Activated CD4-positive, alpha-beta memory T cell treated with anti-CD3 and anti-CD28 coated beads for 36 hours (primary cell): ENCODE measurements at places on chromosomes 2 and 18. TPM values are rescaled to one million over a fixed set of nuclear protein-coding genes. Genes with fewer than 3 reads are reported as not detected.

LDLRAD4 gene
- 28.4 TPM for total RNA-seq

DNA sequence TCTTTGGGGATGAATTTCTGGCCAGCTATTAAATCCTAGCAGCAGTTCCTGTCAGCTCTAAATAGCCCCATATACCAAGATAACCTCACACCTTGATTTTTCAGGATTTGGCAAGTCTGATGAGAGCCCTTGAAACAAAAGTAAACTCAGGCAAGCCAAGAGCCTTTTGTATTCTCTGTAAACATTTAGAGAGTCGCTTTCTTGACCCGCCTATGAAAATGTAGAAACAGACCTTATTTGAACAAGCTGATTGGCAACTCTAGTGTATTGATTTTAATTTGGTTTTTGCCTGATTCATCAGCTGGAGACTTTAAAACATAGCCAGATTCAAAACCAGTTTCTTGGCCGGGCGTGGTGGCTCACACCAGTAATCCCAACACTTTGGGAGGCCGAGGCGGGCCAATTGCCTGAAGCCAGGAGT, 43.4 kb downstream of the CABLES1 start:
- no peaks in the 10 kb centered on the region for H3K27me3 ChIP-seq
- no peak overlapping the region for H3K27ac ChIP-seq
- H3K4me1 ChIP-seq = peaks cover 4% of the 10 kb centered on the region
- no peak overlapping the region for H3K4me3 ChIP-seq
- no peaks in the 10 kb centered on the region for H3K36me3 ChIP-seq

GRCh38 chr2:52676056-52676455, 1091.5 kb upstream of the CHAC2 start:
- H3K4me1 ChIP-seq = no peaks in the 10 kb centered on the region
- H3K4me3 ChIP-seq = no peak overlapping the region
- H3K27me3 ChIP-seq = no peaks in the 10 kb centered on the region

- no peak overlapping the region for H3K27ac ChIP-seq
- H3K4me1 ChIP-seq = peaks cover 6% of the 10 kb centered on the region
- peaks cover 2% of the 10 kb centered on the region for H3K27me3 ChIP-seq
- H3K36me3 ChIP-seq = no peaks in the 10 kb centered on the region
- H3K4me3 ChIP-seq = no peak overlapping the region
- DNase-seq = no peak
These were observed 64.2 kb upstream of the SH3RF3 start for GRCh38 chr2:109064660-109065390.

B3GNT7 gene
- total RNA-seq = not detected
